Suprapubic skin (tissue), 4 donors: ENCODE measurements at places on chromosomes 13 and 19. TPM values are rescaled to one million over a fixed set of nuclear protein-coding genes. Genes with fewer than 3 reads are reported as not detected.

Gene DNAAF3
- 10.6 TPM for total RNA-seq

Gene JOSD2
- total RNA-seq: 31.7 TPM

Gene SIGLEC8
- not detected for total RNA-seq

Gene HSPB6
- total RNA-seq: 4.3 TPM

Gene C5AR2
- 3.1 TPM for total RNA-seq

Gene ZNF599
- 11.7 TPM for total RNA-seq

Gene MEIOSIN
- total RNA-seq: not detected
